ENCODE measurements at places on chromosomes 7 and 10. TPM values are rescaled to one million over a fixed set of nuclear protein-coding genes. Genes with fewer than 3 reads are reported as not detected.

POLD2 gene
- 136 TPM for total RNA-seq

ZFYVE27 gene
- 12.8 TPM for total RNA-seq

ANKRD2 gene
- total RNA-seq = 0.36 TPM

SCIN gene
- not detected for total RNA-seq

ODAD2 gene
- total RNA-seq = 1.1 TPM

UPP1 gene
- 4.2 TPM for total RNA-seq

SLC39A12 gene
- total RNA-seq = not detected

LGI1 gene
- not detected for total RNA-seq

AKR1C8 gene
- not detected for total RNA-seq

VAX1 gene
- total RNA-seq = not detected

CTAGE6 gene
- total RNA-seq = 0.18 TPM

CTAGE4 gene
- total RNA-seq = not detected
